NCI-H187 (cell line): ENCODE measurements at places on chromosomes 2 and 18.

- no peak for DNase-seq
Observed at GRCh38 chr18:75574187-75574586, 146.7 kb upstream of the SMIM21 start.

DNA sequence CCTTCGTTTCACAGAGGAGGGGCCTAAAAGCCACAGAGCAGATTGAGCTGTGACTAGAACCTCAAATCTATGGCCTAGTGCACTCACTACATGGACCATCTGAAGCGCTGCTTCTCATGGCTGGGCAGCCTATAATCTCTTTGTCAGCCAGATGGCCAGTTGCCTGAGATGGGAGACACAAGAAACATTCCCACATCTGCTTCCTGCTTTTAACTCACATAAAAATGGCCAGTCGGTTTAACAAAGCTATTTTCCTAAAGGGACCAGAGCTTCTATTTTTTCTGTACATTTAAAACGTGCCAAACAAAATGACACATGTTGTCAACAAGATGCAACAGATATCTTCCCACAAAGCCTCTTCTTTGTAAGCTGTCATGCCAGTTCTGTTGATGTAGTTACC, 173.8 kb downstream of the GFPT1 start:
- DNase-seq: no peak

GRCh38 chr2:30358842-30359241, 88.2 kb upstream of the LCLAT1 start:
- DNase-seq: no peak

DNA sequence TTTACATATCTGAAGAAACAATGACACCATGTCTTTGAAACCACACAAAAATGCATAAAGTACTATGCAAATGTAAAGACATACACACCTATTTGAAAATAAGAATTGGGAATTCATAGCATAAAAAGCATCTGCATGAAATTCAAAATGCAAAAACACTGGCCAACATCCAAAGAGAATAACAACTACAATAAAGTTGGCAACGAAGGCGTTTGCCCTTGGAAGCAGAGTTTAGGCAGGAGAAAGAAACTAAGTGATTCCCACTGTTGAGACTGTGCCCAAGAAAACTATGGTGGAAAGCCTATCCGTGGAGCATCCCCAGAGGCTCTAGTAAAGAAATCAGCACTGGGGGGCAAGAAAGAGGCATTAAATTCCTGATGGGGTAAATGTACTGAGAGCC, 292.8 kb downstream of the RIT2 start:
- no peak for DNase-seq

DNA sequence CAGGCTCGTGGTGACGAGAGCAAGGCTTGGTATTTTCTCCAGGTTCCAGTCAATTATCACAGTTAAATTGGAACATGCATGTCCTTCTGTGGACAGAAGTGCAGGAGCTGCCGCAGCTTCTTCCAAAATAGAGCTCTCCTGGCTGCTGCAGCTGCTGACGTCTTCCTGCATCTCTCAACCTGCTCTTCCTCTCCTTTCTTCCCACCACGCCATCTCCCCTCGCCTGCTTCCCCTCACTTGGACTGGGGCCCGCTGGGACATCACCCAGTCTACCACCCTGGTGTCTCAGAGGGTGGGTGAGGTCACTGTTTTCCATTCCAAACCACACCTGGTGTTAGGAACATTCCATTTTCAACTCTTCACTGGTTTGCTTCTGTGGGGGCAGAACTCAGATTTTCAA, 41.4 kb downstream of the SPP2 start:
- DNase-seq: no peak

DNA sequence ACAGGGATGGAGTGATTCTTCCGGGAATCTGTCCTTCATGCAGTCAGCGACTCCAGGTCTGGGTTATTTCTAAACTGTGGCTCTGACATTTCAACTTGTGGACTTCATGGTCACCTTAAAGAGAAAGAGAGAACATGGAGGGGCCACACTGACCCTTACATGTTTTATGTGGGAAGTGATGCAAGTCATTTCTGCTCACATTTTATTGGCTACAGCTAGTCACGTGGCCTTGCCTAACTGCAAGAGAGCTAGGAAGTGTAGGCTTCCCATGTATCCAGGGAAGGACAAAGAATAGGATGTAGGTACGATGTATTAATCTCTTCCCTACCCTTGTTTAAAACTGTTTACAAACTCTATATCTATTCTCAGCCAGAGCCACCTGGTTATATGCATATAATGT, 30.3 kb upstream of the AFTPH start:
- no peak for DNase-seq

DNA sequence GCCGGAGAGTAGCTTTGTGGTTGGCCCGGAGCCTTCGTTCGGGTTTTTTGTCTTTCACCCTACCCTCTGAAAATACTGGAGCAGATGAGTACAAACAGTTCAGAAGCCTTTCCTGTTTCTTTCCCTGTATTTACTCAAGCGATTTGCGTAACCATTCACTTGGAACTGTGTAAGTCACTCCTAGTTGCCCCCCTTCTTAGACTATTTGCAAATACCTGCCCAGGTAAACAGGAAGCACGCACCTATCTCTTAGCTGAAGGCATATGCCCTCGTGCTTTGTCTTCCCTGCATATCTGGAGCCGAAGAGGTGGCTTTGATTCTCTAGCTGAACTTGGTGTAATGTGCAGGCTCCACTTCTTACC, 1.4 kb downstream of the KCNS3 start:
- DNase-seq: no peak

GRCh38 chr2:237533668-237534161, 32.7 kb upstream of the PRLH start:
- DNase-seq: peak; percentile 45

DNA sequence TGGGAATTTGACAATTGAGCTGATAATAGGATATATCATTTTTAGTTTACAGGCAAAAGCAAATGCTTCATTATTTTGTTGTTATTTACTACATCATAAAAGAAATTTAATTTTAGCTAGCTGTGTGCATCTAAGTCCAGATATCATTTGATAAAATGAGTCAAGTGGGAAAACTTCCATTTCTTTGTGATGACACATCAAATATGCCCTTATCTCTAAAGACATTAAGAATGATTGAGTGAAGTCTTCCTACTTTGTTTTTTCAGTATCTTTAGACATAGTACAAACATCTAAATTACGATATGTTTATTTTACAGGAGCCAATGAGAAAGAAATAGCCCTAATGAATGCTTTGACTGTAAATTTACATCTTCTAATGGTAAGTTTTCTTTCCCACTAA, 77.0 kb downstream of the KYNU start:
- no peak for DNase-seq

- DNase-seq: no peak
Observed at GRCh38 chr2:195238379-195238778, 418.6 kb upstream of the SLC39A10 start.

- no peak for DNase-seq
Observed at GRCh38 chr18:62379051-62379450, 53.9 kb downstream of the TNFRSF11A start.

GRCh38 chr2:19871836-19872235, 29.9 kb downstream of the TTC32 start:
- no peak for DNase-seq

- no peak for DNase-seq
Observed at GRCh38 chr18:57433482-57433881, 1.7 kb upstream of the ONECUT2 start.

DNA sequence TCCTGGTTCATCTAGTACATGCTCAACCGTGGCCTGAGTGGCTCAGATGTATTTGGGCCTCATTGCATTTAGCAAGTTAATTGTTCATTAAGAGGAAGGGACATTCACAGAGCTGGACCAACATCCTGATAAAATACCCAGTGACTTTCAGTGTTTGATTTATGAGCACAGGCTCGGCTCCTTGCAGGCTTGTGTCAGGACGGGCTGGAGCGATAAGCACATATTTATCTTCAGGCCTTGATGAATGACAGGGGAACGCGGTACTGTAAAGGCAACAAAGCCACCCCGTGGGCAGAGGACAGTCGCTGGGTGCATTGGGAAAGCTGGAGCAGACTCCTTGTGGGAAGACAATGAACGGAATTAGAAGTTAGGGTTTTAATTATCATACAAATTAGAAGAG, 548.6 kb upstream of the HS6ST1 start:
- DNase-seq: no peak

DNA sequence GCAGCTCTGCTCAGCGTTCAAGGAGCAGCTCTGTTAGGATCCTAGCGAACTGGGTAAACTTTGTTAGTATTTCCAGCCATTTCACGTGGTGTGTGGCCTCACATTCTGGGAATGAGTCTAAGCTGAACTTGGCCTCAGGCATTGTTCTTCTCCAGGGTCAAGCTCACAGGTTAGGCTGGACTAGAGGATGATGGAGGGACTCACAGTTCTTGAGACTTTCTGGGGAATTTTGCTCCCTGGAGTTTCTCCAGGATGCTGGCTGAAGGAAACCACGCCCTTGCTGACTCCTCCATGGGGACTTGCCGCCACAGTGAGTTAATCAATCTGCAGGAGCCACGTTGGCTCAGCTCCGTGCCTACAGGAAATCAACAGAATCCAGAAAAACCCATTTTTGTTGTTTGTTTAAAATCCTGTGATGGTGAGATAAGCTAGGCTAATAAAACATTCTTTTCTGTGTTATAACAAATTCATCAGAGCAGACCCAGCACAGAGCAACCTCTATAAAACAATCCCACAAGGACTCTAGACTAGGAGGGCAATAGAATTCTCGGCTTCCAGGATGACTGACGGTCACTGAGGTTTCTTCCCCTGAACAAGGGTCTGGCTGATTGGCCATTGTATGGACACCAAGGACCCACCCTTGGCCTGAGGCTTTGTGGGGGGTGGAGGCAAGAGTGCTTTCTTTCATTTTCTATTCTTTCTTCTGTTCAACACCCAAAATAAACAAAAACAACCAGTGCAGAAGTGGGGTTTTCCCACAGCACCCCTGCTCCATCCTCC, 12.6 kb downstream of the CNDP1 start:
- DNase-seq: no peak

DNA sequence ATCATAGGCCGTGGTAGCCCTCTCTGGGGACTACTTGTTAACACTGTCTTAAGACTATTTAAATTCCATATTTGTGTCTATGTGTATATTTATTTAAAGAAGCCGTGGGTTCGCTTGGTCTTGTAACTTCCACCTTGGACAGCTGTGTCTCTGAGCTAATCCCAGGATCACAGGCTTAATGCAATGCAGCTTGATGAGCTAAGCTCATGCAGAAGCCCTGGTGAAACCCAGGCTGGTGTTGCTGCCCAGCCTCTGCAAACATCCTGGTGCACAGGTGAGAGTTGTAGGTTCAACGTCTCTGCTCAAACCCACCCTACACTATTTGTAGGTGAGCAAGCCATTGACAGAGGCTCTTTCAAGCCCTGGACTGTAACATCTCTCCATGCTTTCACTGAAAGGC, 211.8 kb downstream of the FAM210A start:
- DNase-seq: no peak

DNA sequence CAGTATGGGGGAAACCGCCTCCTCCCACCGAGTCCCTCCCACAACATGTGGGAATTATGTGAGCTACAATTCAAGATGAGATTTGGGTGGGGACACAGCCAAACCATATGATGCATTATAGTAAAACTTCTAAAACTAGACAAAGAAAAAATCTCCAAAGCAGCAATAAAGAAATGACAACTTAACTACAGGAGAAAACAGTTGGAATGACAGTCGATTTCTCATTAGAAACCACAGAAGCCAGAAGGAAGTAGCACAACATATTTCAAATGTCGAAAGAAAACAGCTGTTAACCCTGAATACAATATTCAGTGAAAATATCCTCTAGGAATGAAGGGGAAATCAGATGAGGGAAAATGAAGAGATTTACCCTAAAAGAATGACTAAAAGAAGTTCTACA, 53.5 kb upstream of the TCF4 start:
- no peak for DNase-seq

DNA sequence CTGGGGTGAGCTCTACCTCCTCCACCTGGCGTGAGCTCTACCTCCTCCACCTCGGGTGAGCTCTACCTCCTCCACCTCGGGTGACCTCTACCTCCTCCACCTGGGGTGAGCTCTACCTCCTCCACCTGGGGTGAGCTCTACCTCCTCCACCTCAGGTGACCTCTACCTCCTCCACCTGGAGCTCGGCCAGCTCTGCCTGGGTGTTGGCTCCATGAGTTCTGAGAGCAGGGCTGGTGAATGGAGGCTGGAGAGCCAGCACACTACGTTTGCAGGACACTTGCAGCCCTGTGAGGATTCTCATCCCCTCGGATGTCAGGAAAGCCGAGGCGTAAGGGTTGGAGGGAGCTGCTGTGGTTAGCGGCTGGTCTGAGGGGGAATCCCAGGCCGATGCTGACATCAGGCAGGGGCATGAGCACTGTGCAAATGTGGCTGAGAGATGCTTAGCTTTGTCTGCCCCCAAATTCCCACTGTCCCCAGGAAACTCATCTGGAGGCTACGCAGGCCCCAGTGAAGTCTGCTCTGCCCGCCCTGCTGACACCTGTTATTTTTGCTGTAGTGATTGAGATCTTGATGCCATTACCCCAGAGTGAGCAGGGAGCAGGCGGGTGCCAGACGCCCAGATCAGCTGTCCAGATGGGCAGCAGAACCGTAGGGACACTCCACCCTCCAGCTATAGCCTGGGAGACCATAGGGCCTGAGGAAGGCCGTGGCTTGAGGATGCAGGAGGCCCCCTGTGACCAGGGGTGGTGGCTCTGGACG, 3.3 kb downstream of the CROCC2 start:
- DNase-seq: no peak

DNA sequence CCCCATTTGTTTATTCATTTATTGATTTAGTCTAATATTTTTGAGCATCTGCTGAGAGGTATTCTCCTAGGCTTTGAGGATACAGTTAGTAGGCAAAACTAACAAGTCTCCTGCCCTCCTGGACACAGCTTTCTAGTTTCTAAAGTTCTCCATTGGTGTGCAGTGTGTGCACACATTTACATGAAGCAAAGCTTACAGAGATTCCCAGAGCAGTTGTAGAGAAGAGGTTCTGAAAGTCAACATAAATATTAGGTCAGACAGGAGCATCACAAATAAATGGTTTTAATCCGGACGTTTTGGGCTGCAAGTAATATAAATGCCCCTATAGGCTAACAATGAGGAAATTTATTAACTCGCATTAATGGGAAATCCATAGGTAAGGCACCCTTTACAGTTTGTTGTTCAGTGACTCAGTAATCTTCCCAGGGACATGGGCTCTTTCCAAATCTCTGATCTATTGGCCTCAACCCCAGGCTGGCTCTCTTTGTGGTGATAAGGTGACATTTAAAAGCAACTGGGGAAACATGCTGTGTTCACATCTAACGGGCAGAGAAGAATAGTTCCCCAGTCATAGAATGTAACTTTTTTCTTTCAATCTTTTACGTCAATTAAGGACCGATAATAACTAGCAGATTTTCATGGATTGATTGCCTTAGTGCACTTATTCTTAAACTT, 407.2 kb downstream of the PTPRM start:
- no peak for DNase-seq
